ENCODE measurements at places on chromosomes 11 and 22.
A peak's percentile ranks its signal among the peaks of the same experiment; 100 is the strongest.

DNA sequence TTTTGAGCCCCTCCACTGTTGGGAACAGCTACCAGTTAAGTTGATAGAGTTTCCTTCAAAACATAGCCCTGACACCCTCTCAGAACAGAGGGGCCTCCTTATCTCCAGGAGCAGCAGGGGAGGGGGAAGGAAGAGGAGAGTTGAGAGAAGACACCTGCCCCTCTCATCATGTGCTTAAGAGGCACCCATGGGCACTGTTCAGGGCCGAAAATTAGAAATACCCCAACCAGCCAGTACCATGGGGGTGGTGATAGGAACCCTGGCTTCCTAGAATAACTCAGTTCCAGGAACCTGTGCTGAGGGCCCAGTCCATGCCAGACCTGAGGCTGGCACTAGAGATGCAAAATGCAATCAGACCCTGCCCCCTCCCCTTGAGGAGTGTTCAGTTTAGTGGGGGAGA lies 9.3 kb upstream of the GDPD5 start:
- DNase-seq, result no peak

DNA sequence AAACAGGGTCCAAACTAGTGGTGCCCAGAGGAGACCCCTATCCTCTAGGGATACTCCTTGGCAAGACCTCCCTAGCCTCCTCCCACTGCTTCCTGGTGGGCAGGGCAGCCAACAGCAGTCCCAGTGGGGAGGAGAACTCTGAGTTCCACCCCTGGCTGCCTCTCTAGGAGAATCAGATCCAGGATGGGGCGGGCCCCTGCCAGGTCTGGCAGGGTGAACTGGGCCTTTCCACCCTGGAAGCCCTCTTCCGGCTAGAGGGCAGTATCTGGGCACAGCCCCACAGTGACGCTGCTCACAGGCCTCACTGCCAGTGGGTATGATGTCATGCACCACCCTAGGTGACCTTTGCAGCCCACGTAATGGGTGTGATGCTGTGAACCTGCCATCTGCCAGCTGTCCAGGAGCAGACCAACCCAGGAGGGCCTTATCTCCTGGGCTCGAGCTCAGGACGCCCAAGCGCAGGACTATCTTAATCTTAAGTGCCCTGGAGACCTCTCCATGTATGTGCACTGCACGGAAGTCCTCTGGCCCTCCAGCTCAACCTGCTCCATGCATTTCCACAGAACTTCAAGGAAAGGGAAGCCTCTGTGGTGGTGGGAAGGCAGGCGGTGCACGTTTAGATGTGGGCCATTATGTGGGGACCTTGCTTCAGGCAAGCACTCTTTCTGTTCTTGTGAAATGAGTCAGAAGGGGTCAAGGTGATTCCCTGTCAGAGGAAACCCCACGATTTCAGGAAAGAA lies 31.8 kb upstream of the FCHSD2 start:
- DNase-seq, result no peak

- DNase-seq, result no peak
These were observed 217.8 kb downstream of the NELL1 start for GRCh38 chr11:20887137-20887536.

DNA sequence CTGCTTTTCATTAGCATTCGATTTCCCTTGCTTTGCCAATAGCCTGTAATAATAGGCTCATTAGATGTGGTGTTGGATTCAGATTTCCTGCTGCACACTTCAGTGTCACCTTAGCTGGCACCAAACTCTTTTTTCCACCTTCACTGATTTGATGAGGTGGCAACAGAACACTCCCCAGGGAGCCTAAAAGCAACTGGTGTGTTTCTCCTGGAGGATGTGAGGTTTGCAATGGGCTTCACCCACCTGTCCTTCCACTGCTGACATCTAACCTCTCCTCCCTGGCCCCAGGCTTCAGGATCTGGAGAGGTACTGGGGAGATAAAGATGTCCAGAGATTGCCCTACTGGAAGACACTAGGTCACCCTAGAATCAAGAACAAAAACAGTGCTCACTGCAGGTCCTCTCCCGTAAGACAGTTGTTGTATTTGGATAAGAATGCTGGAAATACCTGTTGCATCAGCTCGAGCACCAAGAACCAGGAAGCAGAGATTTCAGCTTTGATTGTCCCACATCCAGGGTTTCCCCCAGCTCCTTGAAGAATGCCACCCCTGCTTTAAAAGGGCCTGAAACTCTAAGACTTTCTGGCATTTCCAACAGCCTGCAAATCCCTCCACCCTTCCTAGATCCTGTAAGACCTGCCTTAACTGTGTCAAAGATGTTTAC lies 96.9 kb downstream of the SLC1A2 start:
- no peak for DNase-seq

DNA sequence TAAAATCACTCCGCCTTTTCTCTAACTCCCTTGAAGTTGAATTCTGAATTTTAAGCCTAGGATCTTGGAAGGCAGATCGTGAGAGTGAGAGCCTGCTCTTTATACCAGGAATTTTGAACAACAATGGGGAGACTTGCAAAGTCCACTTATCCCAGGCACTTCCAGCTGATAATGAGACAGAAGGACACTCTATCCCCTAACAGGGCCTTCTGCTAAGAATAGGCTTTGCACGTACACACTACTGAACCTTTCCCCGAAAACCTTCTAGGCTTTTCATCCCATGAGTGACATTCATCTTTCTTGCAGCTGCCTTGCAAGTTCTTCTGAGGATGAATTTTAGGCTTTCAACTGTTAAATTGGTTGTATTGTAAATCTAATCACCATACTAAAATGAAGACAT lies 44.0 kb upstream of the WT1 start:
- DNase-seq, result no peak

DNA sequence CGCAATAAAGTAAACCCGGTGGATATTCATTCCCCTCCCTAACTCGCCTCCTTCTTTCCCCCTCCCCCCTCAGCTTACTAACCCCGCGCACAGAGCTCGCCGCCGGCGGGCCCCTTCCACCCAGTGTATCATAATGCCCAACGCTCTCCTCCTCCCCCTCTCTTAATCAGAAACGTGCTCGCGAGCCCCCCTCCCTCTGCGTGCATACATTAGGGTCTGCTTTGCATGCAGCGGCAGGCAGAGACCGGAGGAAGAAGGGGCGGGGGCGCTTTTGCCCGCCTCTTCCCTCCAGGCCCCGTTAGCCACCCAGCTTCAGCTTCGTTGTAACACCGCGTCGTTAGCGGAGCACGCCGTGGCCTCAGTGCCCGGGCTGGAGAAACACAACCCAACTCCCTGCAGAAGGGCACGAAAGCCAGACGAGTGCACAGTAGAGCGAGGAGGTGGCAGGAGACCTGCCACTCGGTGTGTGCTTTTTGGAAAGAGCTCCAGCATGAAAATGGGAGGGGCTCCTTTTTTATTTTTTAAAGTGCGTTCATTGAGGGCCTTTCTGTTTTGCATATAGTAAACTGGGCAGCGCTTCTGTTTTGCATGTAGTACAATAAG lies 901 bp upstream of the KMT2A start:
- peak; percentile 88 for DNase-seq

DNA sequence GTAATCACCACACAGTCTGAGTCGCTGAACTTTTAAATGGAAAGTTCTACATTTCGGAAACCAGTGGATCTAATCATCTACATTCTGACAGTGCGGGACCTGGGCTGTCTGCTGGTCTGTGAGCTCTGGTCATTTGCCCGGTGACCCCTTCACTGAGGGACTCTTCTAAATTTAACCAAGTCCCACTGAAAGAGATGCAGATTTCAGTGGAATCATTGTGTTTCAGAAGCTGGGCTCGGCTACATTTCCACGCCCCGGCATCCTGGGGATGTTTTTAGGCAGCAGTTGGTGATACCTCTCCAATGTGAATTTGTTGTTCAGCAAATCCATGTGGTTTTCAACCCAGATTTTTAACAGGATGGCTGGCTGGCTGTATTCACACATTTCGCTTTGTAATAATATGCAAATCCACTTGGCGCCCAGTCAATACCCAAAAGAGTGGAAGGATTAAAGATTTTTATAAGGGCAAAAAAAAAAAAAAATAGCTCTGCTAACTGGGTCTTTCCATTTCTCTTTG lies 145.5 kb upstream of the RASSF10 start:
- no peak for DNase-seq

DNA sequence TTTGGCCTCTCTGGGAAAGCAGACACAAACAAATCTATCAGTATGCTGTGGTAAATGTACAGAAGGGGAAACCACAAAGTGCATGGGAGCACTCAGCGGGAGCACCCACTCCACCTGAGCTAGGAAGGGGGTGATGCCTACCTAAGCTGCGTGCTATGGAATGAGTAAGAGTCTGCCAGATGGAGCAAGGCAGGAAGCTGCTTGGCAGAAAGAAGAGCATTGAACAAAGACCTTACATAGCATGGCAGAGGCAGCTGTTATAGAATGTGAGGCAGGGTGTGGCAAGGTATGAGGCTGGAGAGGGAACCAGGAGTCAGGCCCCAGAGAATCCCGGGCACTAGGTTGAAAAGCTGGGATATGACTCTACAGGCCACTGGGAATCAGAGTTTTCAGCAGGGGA lies 13.8 kb upstream of the MTFP1 start:
- DNase-seq, result no peak

DNA sequence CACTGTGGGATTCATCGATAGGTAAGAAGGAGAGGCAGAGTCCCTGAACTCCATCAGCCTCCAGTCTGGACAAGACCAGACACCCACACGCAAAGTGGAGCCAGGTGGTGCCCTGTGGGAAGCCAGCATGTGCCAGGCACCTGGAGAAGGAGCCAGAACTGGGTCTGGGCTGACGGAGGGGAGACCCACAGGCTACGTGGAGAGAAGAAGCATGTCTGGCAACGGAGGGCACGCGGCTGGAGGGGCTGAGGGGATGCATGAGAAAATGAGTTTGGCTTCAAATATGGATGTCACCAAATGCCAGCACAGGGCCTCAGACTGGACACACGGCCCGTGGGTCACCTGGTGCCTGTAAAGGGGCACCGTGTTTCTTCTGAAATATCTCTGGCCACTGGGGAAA lies 55.7 kb downstream of the LINC01488 start:
- no peak for DNase-seq

DNA sequence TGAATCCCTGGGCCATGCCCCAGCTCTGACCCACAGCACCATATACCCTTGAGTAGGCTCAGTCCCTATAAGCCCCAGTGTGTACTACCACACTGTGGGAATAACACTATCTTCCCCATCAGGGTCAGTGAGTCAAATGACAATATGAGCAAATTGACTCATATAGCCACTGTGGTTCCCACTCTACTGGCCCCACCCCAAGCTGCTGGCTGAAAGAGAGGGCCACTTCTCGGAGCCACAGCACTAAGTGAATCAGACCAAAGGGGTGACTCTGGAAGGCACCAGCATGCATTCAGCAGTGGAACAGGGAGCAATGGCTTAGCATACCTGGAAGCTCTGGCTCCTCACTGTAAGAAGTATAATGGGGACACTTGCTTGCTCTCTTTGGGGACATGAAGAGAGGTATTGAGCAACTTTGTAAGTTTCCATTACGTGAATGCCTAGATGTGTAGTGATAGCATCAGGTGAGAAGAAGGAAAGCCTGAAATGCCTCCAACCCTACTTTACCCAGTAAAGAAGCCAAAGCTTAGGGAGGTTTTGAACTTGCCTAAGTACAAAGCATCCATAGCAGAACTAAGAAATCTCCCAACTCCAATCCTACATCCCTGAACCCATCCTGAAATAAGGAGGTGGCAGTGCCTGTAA lies 13.5 kb downstream of the CD59 start:
- DNase-seq, result no peak

DNA sequence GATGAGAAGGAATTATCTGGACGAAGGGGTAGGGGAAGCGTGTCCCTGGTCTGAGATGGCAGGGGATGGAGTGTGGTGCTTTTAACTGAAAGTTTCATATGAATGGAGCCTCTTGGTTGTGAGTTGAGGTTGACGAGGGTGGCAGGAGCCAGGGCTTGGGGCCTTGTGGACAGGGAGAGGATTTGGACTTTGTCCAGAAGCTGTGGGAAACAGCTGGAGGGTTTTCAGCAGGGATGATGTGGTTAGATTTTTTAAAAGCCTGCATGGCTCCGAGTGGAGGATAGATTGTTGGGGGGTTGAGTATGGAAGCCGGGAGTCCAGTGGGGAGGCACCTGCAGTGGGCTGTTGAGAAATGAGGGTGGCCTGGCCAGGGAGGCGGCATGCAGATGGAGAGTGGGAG lies 24.8 kb downstream of the MYO7A start:
- DNase-seq, result no peak

DNA sequence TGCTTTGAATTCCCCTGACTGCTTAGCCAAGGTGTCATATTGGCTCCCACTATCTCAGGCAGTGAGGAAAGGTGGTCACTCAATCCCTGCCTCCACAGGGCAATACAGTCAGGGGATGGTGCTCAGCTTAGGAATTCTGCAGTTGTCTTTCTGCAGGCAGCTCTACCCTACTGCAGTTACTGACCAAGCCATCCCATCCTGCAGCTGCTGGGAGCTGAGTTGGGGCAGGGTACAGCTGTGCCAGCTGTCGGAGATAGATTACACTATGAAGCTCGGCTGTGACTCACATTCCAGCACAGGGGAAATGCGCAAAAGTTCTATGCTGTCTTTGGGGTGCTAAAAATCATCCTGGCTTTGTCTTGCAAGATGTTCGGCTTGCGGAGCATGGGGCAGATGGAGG lies 4.4 kb upstream of the DAGLA start:
- DNase-seq, result no peak

DNA sequence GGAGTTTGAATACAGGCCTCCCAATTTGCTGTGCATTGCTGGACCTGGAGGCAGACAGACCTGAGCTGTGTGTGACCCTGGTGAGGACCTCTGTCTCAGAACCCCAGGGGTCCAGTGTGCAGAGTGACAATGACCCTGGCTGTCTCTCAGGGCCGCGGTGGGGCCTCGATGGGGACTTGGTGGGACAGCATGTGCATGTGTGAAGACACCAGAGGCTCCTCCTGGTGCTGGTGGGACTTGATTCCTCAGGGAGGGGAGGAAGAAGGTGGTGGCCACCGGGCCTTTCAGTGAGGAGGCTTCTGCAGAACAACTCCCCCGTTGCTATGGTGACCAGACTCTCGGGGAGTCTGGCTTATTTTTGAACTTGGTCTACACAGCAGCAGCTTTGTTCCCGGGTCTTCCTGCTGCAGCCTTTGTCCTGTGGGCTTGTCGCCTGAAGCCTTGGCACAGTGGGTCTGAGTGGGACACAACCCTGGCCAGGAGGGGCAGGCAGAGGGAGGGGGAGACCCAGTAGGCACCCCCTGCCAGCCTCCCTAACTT lies 35.3 kb downstream of the MCM5 start:
- DNase-seq, result no peak

DNA sequence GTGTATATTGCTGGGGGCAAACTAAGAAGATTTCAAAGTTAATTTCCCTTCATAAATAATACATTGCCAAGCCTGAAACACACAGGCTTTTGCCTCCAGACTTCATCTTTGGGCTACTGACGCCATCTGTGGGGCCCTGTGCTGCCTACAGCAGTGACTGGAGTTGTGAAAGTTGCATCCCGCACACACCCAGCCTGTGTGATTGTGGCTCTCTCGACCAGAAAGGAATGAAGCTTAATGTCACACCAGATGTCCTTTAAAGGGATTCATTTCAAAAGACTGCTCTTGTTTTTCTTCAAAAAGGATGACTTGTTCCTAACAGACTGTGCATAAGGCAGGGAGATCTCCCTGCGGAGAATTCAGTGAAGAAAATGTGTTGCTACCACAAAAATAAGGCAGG lies 210.5 kb downstream of the FAM181B start:
- DNase-seq, result no peak

- no peak for DNase-seq
These were observed 19.7 kb upstream of the KAT5 start for GRCh38 chr11:65692367-65692766.

GRCh38 chr22:41305646-41306045 lies 4.3 kb downstream of the ZC3H7B start:
- no peak for DNase-seq
